Osteoblast (primary cell): ENCODE measurements at places on chromosomes 4 and X. TPM values are rescaled to one million over a fixed set of nuclear protein-coding genes. Genes with fewer than 3 reads are reported as not detected.

DNA sequence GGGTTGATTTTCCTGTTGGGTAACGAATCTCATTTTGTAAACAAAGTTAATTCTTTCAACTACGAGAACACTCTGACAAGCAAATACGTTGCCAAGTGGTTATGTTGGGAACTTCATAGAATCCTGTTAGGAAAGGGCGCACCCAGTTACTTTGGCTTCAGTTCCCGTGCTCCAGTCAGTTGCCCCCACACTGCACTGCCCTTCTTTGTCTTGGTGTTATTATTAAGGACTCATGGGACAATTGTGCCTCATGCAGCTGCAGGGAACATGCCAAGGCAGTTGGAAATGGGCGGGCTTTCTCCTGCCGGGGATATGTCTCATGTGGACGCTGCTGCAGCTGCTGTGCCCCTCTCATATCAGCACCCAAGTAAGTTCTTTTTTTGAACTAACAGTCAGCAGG, 28.9 kb downstream of the OFD1 start:
- DNase-seq, result no peak

DNA sequence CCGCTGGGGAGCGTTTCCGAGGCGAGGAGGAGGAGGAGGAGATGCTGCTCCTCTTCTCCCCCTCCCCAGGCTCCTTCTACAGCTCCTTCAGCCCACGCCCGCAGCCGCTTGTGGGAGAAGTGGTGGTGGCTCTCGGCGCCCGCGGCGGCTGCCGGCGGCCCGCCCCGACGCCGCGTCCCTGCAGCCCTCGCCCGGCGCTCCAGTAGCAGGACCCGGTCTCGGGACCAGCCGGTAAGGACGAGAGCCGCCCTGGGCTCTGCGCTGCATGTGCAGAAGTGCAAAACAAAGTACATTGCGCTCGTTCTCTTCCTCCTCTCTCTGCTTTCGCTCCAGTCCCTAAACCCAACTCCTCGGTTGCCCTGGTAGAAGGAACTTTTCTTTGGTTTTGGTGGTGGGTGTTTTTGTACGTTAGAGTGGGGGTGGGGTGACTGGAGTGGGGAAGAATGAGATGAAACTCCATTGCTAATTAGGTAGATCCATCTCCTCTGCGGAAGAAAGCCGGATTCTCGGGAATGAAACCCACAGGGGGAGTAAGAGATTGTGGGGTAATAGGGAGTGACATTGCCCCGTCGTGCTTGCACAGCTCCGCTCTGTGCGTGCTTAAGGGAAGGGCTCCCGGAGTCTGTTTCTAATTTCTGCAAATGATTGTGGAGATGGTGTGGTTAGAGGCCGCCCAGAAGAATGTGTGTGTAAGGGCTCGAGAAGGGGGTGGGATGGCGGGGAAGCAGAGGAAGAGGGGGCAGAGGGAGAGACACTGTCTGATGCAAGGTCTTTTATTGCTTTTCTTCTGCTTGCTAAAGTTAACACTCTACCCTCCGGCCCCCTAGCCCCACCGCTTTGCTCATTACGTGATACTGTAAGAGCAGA, 677 bp downstream of the PTPN13 start:
- peak; percentile 90 for DNase-seq

GRCh38 chr4:1563241-1563640, 120.9 kb downstream of the FAM53A start:
- no peak for DNase-seq

DNA sequence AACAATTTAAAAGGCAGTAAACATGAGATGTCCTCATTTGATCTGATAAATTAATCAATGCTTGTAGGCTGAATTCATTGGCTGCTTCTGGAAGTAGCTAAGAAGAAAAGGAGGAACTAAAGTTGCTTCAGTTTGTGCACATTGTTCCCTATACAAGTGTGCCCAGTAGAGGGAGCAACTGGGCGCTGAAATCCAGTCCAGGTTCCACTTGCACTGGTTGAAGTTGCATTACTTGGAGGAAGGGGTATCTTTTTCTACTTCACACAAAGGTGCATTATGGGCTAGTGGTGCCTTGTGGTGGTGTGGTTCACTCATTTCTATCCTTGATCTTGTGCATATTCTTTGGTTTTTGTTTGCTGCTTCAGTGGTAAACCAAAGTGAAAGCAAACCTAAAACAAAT, 67.9 kb upstream of the SOX3 start:
- peak; percentile 11 for DNase-seq

Gene ARSH
- total RNA-seq, result under 0.01 TPM in 1 of 2 replicates, not detected in the other

GRCh38 chrX:101108284-101108683, 10.3 kb downstream of the CENPI start:
- no peak for DNase-seq

Gene NAP1L2
- total RNA-seq, result 0.29 TPM in 1 of 2 replicates, not detected in the other

- DNase-seq, result no peak
These were observed 4.5 kb downstream of the MMRN1 start for GRCh38 chr4:89899152-89899551.

Gene NSUN7
- under 0.01 and 0.29 TPM in 2 replicates for total RNA-seq

Gene NUDT6
- total RNA-seq, result 6.2 and 7.4 TPM in 2 replicates

Gene CD38
- under 0.01 TPM in 2 replicates for total RNA-seq

Gene BST1
- 30.6 and 31.8 TPM in 2 replicates for total RNA-seq

- DNase-seq, result peak; percentile 63
These were observed 131.0 kb downstream of the DCLK2 start for GRCh38 chr4:150209140-150209829.

Gene PABPC1L2A
- not detected in 2 replicates for total RNA-seq

- DNase-seq, result no peak
These were observed 8.4 kb upstream of the PRDM8 start for GRCh38 chr4:80188801-80189458.

Gene SUPT20HL1
- total RNA-seq, result not detected in 2 replicates

DNA sequence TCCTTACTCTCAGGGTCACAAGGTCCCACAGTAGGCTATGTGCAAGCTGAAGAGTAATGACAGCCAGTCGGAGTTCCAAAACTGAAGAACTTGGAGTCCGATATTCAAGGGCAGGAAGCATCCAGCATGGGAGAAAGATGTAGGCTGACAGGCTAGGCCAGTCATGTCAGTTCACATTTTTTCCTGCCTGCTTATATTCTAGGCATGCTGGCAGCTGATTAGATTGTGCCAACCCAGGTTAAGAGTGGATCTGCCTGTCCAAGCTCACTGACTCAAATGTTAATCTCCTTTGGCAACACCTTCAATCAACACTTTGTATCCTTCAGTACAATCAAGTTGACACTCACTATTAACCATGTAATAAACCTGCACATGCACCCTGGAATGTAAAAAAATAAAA, 960.9 kb upstream of the HS3ST1 start:
- DNase-seq, result no peak

Gene SMARCA1
- 44.8 and 58.6 TPM in 2 replicates for total RNA-seq
